Stimulated activated effector memory CD8-positive, alpha-beta T cell treated with anti-CD3 and anti-CD28 coated beads, Interleukin-12 subunit alpha, Interleukin-12 subunit beta, amount 100 ng/mL, for 72 hours (primary cell): ENCODE measurements at places on chromosomes 7 and 10.

- no peak for DNase-seq
These were observed 63.1 kb downstream of the FAM53B start for GRCh38 chr10:124681091-124681490.

DNA sequence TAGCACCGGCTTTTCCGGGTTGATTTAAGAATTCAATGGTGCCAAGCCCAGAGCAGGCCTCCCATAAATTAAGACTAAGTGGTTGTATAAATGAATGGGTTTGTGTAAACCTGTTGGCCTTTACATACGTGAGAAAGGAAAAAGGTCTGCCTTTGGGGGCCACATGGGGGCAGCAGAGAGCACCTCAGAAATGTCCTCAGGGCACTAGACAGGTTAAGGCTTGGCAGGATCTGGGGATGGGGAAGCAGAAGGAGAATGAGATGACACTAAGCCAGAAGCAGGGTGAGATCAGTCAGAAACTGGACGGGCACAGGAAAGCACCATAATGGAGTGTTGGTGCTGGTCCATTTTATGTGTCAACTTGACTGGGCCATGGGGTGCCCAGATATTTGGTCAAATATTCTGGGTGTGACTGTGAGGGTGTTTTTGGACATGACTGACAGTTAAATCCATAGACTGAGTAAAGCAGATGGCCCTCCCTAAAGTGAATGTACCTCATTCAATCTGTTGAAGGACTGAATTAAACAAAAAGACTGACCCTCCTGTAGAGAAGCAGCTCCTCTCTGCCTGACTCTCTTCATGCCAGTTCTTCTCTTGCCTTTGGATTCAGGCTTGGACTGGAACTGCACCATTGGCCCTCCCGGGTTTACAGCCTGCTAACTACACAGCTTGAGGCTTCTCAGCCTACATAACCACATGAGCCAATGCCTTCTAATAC lies 58.9 kb downstream of the FRMPD2 start:
- DNase-seq: peak; percentile 73

DNA sequence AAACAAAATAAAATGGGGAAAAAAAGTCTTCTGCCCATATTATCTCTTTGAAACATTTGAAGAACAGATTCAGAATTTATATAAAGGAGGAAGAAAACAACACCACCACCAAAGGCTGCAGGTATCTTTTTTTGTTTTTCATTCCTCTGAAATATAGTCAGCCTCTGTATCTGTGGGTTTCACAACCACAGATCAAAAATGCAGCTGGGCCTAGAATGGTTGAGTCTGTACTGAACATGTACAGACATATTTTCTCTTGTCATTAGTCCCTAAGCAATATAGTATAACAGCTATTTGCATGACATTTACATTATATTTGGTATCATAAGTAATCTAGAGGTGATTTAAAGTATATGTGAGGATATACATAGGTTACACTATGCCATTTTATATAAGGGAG lies 559.7 kb upstream of the LRRN3 start:
- DNase-seq: no peak

DNA sequence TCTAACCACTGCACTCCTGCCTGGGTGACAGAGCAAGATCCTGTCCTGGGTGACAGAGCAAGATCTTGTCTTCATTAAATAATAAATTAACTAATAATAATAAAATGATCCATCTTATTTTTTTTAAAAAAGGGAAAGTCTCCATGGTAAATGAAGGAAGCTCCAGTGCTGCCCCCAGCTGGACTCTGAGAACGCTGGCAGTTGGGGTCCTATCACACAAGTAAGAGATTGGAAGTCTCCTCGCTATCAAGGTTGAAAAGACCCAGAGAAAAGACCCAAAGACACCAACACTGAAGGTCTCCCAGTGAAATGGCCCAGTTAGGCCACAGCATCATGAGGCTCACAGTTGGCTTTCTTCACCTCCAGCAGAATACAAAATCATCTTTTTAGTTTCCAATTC lies 13.8 kb upstream of the C10orf67 start:
- DNase-seq: no peak

- no peak for DNase-seq
These were observed 237.8 kb downstream of the SEMA3D start for GRCh38 chr7:84949067-84949466.

GRCh38 chr7:91533996-91534395 lies 269.8 kb downstream of the FZD1 start:
- no peak for DNase-seq

- DNase-seq: no peak
These were observed 3.1 kb downstream of the ANKRD22 start for GRCh38 chr10:88848499-88848898.

DNA sequence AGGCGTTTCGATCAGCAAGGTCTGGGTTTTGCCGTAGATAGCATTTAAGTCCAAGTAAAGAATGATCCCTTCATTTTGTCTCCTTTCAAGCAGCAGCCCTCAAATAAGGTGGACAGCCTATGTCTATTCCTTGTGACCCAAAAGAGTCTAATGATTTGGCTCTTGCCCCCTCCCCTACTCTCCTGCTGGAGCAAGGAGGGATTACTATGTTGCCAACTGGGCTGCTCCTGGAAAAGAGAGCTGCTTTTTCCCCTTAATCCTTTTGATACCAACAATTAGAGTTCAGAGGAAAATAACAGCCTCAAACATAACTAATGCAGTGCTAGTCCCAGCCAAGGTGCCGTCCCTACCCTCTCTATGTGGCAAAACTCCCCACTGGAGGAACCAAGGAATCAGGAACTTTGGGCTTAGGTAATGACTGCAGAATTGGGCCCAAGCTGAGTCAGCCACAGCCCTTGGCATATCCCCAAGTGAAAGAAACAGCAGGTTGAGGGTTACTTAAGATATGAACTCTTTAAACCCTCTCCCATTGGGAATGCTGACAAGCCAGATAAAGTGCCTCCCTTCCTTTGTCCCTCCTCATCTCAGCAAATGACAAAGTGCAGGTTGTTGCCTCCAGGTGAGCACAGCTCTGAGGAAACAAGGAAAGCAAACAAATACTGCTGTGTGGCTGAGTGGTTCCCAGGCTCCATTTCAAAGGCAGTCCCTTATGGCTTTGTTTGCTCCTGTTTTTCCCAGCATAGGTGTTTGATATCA lies 643.7 kb downstream of the INHBA start:
- no peak for DNase-seq

DNA sequence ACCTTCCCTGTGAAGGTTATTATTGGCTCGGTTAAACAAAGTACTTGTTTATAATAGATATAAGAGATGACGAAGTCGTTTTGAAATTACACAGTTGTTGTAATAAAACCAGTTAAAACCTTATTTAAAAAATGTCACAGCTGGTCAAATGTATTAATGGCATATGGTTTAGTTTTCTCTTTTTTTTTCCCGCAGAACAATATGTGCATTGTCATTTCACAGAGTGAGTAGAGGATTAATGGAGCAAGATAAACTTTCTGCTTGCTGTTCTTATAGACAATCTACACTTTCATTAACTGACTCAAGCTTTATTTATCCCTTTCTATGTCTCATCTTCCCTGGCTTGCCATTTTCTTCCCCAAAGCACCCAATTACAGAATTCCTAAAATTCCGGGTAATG lies 404.3 kb upstream of the NPVF start:
- no peak for DNase-seq

GRCh38 chr10:63521416-63522276 lies 445 bp downstream of the REEP3 start:
- DNase-seq: peak; percentile 52

- no peak for DNase-seq
These were observed 31.5 kb downstream of the PRSS2 start for GRCh38 chr7:142802301-142802700.

DNA sequence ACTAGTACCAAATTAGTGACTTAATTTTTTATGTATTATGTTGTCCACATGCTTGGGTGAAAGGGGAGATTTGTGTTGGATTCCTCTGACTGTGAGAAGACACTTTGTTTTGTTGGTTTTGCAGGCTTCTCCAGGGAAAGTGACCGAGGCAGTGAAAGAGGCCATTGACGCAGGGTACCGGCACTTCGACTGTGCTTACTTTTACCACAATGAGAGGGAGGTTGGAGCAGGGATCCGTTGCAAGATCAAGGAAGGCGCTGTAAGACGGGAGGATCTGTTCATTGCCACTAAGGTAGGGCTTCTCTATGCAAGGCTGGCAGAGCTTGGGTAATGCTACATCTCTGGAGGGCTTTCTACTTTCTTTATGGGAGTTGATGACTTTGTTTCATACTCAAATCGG lies 4.5 kb downstream of the AKR1E2 start:
- DNase-seq: no peak

DNA sequence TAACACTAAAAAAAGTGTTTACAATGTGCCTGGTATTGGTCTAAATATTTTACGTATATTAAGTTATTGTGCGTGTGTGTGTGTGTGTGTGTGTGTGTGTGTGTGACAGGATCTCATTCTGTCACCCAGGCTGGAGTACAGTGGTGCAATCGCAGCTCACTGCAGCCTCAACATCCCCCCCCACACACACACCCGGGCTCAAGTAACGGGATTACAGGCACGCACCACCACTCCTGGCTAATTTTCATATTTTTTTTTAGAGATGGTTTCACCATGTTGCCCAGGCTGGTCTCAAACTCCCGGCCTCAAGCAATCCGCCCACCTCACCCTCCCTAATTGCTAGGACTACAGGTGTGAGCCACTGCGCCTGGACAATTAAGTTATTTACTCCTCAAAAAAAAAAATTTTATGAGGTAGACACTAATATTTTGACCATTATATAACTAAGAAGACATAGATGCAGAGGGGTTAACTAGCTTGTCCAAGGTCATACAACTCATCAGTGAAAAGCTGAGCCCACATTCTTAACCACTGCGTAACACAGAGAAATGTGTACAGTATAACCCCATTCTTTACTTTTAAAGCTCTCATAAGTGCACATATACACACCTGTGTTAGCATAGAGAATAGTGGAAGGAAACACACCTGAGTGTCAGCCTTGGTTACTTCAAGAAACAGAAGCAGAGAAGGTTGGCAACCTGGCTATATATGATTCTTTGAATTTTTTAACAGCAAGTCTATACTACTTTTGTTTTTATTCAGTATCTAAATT lies 35.0 kb downstream of the DNAJC12 start:
- no peak for DNase-seq

GRCh38 chr10:125689955-125690569 lies 7.1 kb upstream of the TEX36 start:
- no peak for DNase-seq

DNA sequence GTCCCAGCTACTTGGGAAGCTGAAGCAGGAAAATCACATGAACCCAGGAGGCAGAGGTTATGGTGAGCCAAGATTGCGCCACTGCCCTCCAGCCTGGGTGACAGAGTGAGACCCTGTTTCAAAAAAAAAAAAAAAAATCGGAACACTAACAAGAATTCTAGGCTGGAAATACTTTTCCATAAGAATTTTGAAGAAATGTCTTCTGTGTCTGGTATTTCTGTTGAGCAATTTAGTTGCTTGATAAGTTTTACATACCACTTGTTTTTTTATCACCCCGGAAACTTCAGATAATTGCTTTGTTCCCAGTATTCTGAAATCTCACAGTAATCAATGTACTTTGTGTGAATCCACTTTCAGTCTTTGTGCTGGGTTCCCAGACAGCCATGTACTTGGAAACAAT lies 25.8 kb downstream of the BZW2 start:
- DNase-seq: no peak

GRCh38 chr10:122468926-122469781 lies 7.8 kb downstream of the HTRA1 start:
- DNase-seq: no peak

DNA sequence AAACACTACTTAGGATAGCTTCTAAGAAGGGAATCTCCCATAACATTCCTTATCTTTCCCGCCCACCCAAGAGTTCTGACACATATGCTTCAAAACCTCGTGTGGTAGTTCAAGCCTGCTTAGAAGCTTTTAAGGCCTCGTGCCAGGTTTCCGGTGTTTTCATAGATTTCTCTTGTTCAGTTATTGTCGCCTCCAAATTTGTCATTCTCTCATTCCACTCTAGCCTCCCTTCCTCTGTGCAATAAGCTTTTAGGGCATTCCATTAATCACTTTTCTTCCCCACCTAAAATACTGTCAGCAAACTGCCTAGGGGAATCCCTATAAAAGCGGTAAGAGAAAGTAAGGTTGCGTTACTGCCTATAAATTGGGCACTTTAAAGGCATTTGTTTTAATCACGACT lies 718 bp upstream of the BPGM start:
- no peak for DNase-seq

DNA sequence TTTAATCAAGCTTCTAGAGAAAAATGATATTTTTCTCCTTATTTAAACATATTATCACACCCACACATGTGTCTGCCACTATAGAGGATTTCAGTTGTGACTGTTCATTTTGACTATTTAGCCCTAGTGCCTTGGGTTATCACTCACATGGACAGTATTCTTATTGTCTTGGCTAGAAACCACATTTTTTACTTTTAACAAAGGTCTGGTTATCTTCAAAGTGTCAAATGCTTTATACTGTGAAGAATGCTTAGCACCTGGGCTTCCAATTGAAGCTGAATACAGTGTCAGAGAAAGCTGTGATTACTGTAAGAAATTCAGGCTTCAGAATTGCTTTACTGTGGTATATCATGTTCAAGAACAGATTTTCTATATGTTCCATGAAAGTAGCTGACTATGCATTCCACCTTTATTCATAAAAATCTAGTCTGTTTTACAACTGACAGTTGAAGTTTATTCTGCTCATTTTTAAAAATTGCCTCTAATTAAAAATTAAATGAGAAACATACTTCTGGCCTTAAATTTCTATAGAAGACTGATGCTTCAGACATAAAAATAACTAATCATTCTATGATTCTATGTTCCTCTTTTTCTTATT lies 278.6 kb downstream of the SEMA3D start:
- no peak for DNase-seq

DNA sequence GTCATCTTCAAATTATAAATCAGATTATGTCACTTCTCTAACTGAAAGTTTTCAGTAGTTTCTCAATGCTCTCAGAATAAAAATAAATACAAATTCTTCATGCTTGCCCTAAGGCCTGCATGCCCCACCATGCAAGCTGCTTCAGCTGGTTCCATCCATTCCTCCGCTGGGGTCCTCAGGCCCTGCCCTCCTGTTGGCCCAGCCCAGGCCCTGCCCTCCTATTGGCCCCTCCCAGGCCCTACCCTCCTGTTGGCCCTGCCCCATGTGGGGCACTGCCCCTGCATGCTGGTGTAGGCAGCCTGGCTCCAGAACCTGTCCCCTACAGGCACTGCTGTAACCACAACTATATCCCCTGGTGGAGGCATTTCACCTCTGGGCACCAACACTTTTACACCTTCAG lies 109.3 kb upstream of the TCERG1L start:
- DNase-seq: no peak

DNA sequence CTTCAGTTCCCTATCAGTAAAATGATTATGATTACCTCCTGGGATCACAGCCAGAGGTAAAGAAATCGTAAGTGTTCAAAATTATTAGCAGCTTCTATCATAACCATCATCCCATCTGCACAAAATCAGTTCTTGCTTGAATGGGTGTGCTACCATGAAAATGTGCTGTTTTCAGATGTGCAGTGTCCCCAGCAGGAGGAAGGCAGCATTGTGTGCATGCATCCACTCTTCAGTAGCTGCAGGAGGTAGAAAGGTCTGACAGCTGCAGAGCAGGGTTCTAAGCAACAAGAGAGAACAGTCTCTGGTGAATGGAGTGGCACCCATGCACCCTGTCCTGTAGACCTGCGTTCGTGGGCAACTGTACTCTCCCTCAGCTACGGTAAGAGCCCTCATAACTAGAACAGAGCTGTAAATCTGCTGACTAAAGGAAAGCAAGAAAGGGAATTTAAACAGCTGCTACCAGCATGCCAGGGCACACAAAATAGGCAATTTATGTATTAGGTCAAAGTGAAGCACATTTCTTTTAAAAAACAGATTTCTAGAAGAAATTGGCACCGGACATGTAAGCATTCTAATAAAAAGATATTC lies 21.2 kb downstream of the VSTM2A start:
- DNase-seq: no peak

- DNase-seq: no peak
These were observed 110.6 kb downstream of the KCNMA1 start for GRCh38 chr10:77526868-77527617.
